ENCODE measurements at places on chromosomes 12 and 14. TPM values are rescaled to one million over a fixed set of nuclear protein-coding genes. Genes with fewer than 3 reads are reported as not detected.

GRCh38 chr12:2959505-2960389 is 550 bp downstream of the TEAD4 start:
- peak overlapping the region; percentile 79 for H3K27ac ChIP-seq
- H3K4me1 ChIP-seq, result peaks cover 10% of the 10 kb centered on the region
- peaks cover 3% of the 10 kb centered on the region for H3K27me3 ChIP-seq
- DNase-seq, result peak; percentile 48
- H3K4me3 ChIP-seq, result peak overlapping the region; percentile 52
- no peaks in the 10 kb centered on the region for H3K36me3 ChIP-seq

DNA sequence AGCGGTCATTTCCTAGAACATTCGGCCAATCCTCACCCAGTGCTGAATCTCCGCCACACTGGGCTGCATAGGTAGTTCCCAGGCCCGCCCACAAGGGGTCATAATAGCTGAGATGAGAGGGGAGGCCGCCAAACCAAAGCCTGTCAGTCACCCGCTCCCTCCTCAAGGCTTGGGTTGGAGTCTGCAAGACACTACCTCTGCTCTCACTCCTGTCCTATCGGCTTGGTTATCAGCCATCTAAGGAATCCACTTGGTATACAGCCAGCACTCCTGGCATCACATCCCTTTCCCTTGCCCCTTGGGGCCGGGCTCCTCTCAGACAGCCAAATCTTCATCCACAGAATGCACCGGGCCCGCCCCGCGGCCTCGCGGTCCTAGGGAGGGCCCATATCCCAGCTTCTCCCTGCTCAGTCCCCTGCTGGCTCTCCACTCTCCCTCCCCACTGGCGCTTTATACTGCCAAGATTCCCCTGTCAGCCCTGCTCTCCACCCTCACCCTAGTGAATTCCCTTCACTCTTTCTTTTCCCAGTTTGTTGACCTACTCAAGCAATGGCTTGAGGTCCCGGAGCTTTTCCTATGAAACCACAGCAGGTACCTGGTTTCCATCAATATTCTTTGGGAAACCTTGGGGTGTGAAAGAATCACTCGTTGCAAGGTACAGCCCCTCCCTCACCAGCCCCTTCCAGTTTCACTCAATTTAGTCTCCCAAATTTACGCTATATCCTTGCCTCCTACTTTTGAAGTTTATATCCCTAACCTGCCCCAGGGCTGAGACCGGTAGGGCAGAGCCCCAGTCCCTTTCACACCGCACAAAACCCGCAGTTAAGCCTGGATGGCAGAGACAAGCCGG is 1.4 kb downstream of the IFFO1 start:
- DNase-seq, result peak; percentile 80
- H3K36me3 ChIP-seq, result no peaks in the 10 kb centered on the region
- peak overlapping the region; percentile 67 for H3K4me3 ChIP-seq
- H3K4me1 ChIP-seq, result peaks cover 5% of the 10 kb centered on the region
- H3K27ac ChIP-seq, result peak overlapping the region; percentile 43

DNA sequence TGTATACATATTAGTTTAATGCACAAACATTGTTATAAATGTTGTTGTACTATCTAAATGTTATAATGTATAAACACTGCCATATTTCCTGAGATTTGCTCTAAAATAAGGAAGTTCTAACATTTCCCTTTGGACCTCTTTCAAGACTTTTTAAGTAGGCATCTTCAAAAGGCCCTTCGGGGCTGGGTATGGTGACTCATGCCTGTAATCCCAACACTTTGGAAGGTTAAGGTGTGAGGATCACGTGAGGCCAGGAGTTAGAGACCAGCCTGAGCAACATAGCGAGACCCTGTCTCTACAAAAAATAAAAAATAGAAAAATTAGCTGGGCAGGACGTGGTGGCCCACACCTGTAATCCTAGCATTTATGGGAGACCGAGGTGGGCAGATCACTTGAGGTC is 35.5 kb downstream of the FBLN5 start:
- H3K27ac ChIP-seq, result no peak overlapping the region
- H3K4me1 ChIP-seq, result no peaks in the 10 kb centered on the region
- H3K27me3 ChIP-seq, result no peaks in the 10 kb centered on the region
- no peak for DNase-seq

DNA sequence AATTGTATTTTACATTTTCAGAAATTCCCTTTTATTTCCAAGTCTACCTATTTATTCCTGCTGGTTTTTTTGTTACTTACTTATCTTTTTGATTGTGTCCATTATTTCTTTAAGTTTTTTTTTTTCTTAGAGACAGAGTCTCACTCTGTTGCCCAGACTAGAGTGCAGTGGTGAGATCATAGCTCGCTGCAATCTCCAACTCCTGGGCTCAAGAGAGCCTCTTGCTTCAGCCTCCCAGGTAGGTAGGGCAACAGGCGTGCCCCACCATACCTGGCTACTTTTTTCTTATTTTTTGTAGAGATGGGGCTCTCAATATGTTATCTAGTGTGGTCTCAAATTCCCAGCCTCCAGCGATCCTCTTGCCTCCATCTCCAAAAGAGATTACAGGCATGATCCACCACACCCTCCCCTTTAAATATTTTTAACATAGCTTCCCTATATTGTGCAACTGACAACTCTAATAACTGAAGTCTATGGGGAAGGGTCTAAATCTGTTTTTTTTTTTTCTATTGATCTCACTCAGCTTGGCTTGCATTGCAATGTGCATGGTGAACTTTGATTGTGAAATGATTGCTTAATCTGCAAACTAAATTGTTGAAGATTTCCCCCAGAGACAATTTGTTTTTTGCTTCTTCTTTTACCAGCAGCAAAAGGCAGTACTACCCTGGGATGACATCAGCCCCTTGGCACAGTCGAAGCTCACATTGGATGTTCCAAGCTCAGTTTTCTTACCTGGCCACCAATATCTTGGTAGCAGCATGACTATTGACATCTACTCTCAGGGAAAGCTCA is 25.7 kb upstream of the COCH start:
- no peak overlapping the region for H3K27ac ChIP-seq
- DNase-seq, result no peak
- H3K36me3 ChIP-seq, result no peaks in the 10 kb centered on the region
- no peaks in the 10 kb centered on the region for H3K4me1 ChIP-seq

DNA sequence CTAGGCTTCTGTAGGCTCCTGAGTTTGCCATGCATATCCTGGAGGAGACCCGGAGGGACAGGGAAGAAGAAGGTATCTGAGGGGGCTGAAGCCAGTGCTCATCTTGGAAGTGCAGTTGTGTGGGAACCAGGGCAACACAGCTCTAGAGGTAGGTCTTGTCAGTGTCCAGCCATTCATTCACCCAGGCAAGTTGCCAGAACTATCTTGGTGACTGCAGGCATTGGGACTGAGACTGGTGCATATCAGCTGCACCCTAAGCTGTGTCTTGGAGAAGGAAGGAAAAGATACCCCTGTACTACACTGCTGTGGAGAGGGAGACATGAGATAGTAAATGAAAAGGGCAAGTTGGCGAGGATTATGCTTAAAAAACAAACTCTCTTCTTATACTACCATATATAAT is 4.9 kb upstream of the WIF1 start:
- no peak overlapping the region for H3K27ac ChIP-seq
- H3K4me1 ChIP-seq, result peaks cover 5% of the 10 kb centered on the region
- peaks cover 12% of the 10 kb centered on the region for H3K27me3 ChIP-seq
- no peaks in the 10 kb centered on the region for H3K36me3 ChIP-seq
- no peak for DNase-seq
- no peak overlapping the region for H3K4me3 ChIP-seq

- peaks cover 31% of the 10 kb centered on the region for H3K27me3 ChIP-seq
- H3K27ac ChIP-seq, result no peak overlapping the region
- no peaks in the 10 kb centered on the region for H3K4me1 ChIP-seq
- peak; percentile 40 for DNase-seq
Measured at GRCh38 chr14:28754209-28754985, 12.2 kb upstream of the FOXG1 start.

DNA sequence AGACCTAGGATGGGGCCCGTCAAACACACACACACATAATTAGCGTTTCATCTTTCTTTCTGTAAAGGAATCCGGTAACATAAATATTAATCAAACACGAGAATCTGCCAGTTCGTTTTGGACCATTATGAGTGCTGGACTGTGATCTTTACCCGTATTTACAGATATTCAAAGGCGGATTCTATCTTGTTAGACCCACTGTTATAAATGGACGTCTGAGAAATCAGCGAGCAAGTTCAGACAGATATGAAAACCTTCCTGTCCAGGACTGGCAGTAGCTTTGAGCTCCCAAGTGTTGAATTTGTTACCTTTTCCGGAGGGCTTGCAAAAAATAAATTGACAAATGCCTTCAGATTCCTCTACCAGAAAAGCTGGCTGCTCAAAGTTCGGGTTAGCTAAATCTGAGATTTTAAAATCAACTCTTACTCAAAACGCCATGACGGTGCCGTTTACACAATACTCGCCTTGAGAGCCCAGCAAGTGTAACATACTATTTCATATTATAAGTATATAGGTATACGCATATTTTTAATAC is 27.6 kb downstream of the BCL11B start:
- peaks cover 9% of the 10 kb centered on the region for H3K27me3 ChIP-seq
- no peak overlapping the region for H3K4me3 ChIP-seq
- no peaks in the 10 kb centered on the region for H3K36me3 ChIP-seq
- H3K27ac ChIP-seq, result no peak overlapping the region

- no peaks in the 10 kb centered on the region for H3K27me3 ChIP-seq
- H3K27ac ChIP-seq, result no peak overlapping the region
- no peak overlapping the region for H3K4me3 ChIP-seq
- DNase-seq, result no peak
- no peaks in the 10 kb centered on the region for H3K36me3 ChIP-seq
Measured at GRCh38 chr14:57492859-57493258, 798 bp downstream of the CCDC198 start.

- peak overlapping the region; percentile 5 for H3K27ac ChIP-seq
- no peaks in the 10 kb centered on the region for H3K36me3 ChIP-seq
- H3K4me3 ChIP-seq, result no peak overlapping the region
- H3K27me3 ChIP-seq, result no peaks in the 10 kb centered on the region
- DNase-seq, result peak; percentile 74
- peaks cover 3% of the 10 kb centered on the region for H3K4me1 ChIP-seq
Measured at GRCh38 chr12:93373961-93374656, 3.6 kb upstream of the NUDT4 start.

GRCh38 chr14:74973003-74973653 is 17.7 kb upstream of the PGF start:
- H3K36me3 ChIP-seq, result no peaks in the 10 kb centered on the region
- H3K4me3 ChIP-seq, result no peak overlapping the region
- H3K4me1 ChIP-seq, result no peaks in the 10 kb centered on the region
- H3K27me3 ChIP-seq, result no peaks in the 10 kb centered on the region

GRCh38 chr12:125604976-125605375 is 539.7 kb downstream of the AACS start:
- no peaks in the 10 kb centered on the region for H3K4me1 ChIP-seq
- DNase-seq, result no peak
- no peak overlapping the region for H3K27ac ChIP-seq
- no peaks in the 10 kb centered on the region for H3K36me3 ChIP-seq
- no peaks in the 10 kb centered on the region for H3K27me3 ChIP-seq
- no peak overlapping the region for H3K4me3 ChIP-seq

DNA sequence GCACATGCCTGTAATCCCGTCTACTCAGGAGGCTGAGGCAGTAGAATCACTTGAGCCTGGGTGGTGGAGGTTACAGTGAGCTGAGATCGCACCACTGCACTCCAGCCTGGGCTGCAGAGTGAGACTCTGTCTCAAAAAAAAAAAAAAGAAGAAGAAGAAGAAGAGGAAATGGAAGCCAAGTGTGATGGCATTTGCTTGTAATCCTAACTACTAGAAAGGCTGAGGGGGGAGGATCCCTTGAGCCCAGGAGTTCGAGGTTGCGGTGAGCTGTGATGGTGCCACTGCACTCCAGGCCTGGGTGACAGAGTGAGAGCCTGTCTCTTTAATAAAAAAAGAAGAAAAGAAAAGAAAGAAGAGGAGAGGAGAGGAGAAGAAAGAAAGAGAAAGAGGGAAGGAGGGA is 52.1 kb downstream of the LGMN start:
- H3K4me1 ChIP-seq, result no peaks in the 10 kb centered on the region
- DNase-seq, result no peak
- H3K4me3 ChIP-seq, result no peak overlapping the region
- no peaks in the 10 kb centered on the region for H3K27me3 ChIP-seq
- H3K27ac ChIP-seq, result no peak overlapping the region
- no peaks in the 10 kb centered on the region for H3K36me3 ChIP-seq

DNA sequence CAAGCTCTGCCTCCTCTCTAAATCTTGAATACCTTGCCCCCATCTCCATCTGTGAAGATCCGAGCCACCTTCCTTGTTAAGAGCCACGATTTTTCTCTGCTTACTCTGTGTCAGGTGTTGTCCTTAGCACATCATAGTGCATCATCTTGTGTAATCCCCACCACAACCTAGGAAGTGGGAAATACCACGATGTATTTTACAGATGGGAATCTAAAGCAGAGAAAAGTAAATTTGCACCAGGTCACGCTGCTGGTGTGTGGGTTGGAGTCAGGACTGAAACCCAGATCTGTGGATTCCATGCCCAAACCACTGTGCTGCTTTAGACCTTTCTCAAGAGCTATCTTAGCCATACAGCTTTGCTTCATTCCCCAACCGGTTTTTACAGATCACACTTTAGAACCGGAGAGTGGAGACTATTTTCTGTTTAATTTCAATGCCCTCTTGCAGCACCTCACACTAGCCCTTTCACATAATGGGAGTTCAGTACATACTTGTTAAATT is 94.6 kb downstream of the PPM1A start:
- H3K4me3 ChIP-seq, result no peak overlapping the region
- no peak for DNase-seq
- no peaks in the 10 kb centered on the region for H3K27me3 ChIP-seq

DNA sequence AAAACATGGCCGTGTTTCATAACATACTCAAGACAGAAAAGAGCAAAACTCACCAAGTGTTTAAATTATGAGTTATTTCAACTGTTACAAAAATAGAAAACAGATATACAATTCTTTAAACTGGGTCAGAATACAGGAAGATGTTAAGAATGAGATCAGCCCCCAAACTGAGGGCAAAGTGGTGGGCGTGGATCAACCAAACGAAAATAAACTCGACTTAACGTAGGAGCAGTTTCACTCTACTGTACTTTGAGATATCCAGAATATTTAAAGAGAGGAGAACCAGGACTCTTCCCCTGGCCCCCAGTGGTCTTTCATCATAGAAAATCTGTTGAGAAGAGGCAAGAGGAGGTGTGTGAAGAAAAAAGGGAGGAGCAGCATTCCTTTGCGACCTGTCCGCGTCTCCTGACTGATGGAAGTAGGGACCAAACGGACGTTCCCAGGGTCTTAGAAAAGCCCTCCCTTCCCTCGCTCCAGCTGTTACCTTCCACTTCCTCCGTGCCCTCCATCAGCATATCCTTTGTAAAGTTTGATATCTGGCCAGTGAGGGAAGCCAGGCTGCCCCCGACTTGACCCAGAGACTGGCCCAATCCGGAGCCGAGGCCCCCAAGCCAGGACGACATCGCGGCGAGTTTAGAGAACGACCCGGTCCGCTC is 668 bp downstream of the TRIP11 start:
- H3K27me3 ChIP-seq, result no peaks in the 10 kb centered on the region
- peaks cover 19% of the 10 kb centered on the region for H3K4me1 ChIP-seq
- H3K36me3 ChIP-seq, result no peaks in the 10 kb centered on the region
- H3K27ac ChIP-seq, result peak overlapping the region; percentile 85
- H3K4me3 ChIP-seq, result peak overlapping the region; percentile 69

FGF23 gene
- not detected for total RNA-seq

VDR gene
- total RNA-seq, result 140 TPM

ACOT6 gene
- not detected for total RNA-seq

RASSF9 gene
- total RNA-seq, result 0.32 TPM

GDF3 gene
- total RNA-seq, result not detected

HCAR3 gene
- 0.12 TPM for total RNA-seq

BEGAIN gene
- total RNA-seq, result 0.74 TPM

PTPRR gene
- total RNA-seq, result 43.8 TPM
